ENCODE measurements at places on chromosomes 1 and 21.

DNA sequence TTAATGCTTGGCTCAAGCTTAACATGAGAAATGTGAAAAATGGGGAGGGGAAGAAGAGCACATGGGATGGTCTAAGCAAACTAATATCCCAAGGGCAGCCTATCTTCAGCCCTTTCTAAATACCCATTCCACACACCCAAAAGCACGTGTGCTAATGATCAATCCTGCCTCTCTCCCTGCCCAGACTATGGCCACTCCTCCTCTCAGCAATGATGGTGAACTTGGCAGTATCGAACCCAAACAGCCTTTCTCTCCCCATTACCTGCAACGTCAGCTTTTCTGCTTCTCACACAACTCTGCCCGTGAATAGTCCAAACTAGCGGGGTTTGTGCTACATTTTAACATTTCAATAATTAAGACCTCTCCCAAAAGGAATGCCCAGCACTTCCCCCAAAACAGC, 41.6 kb downstream of the SSBP3 start:
- DNase-seq: no peak

GRCh38 chr1:147837964-147838292, 64.7 kb upstream of the GJA8 start:
- DNase-seq: no peak

GRCh38 chr1:192435704-192436103, 118.9 kb downstream of the RGS21 start:
- no peak for DNase-seq

GRCh38 chr1:84998642-84999280, 1.8 kb upstream of the MCOLN2 start:
- DNase-seq: no peak

- no peak for DNase-seq
These were observed 784.5 kb downstream of the USP25 start for GRCh38 chr21:16514316-16514715.

DNA sequence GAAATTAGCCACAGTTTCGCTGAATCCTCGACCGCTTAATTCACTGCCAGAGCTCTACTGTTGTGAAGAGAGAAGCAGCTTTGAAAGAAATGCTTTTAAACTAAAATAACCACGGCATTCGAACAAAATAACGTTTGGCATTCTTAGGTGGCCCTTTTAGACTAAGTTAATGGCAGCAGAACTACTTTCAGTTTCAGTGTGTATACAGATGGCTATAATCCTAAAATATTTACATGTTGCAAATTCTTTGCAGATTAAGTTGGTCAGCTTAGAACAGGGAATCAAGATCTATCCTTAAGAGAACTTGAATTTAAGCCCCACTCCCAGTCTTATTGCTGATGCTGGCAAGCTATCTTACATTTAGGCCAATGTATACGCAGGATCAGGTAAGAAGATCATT, 62.7 kb downstream of the ADSS2 start:
- DNase-seq: no peak

DNA sequence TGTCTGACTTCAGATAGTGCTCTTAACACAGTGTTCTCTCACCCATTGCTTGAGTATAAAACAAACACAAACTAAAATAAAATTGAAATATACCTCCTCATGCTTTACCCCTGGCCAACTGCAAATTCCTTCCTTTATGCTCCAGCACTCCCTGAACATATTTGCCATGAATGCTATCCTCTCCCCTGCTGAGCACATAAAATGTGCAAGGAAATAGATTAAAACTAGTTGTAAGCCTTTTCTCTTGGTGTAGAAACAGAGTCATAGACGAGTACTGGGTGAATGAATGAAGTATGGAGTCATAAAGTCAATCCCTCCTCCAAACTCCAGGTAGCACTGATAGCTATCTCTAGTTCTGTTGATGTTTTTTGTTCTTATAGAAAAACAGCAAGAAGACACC, 2.6 kb downstream of the GPR161 start:
- no peak for DNase-seq

GRCh38 chr1:245062741-245063305, 92.0 kb upstream of the KIF26B start:
- no peak for DNase-seq
